ENCODE measurements at places on chromosomes 4 and X.

GRCh38 chrX:1463581-1463980, 10.9 kb upstream of the ASMTL start:
- H3K27me3 ChIP-seq: no peaks in the 10 kb centered on the region
- H3K36me3 ChIP-seq: no peaks in the 10 kb centered on the region
- no peak for DNase-seq

- no peak overlapping the region for H3K4me3 ChIP-seq
- no peak overlapping the region for H3K27ac ChIP-seq
- H3K27me3 ChIP-seq: no peaks in the 10 kb centered on the region
- H3K4me1 ChIP-seq: no peaks in the 10 kb centered on the region
- H3K36me3 ChIP-seq: no peaks in the 10 kb centered on the region
Measured at GRCh38 chrX:10117864-10118377, 38.9 kb upstream of the CLCN4 start.

DNA sequence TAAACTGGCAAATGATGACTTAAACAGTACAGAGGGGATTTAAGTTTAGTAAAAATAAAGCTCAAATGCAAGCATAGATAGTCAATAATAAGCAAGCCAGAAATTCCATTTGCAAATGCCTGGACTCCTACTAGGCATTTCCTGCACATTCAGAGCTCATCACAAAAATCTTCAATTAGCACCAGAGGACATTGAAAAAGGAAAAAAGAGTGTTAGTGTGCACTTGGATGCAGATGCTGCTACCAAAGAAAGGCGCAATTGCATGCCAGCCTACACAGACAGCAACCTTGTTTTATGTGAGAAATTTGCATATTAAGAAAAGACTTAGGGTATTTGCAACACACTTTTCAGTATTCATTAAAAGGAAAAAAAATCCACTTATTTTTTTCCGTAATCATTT, 282.1 kb downstream of the GRIA2 start:
- no peak for DNase-seq
- H3K4me1 ChIP-seq: no peaks in the 10 kb centered on the region
- no peaks in the 10 kb centered on the region for H3K36me3 ChIP-seq

DNA sequence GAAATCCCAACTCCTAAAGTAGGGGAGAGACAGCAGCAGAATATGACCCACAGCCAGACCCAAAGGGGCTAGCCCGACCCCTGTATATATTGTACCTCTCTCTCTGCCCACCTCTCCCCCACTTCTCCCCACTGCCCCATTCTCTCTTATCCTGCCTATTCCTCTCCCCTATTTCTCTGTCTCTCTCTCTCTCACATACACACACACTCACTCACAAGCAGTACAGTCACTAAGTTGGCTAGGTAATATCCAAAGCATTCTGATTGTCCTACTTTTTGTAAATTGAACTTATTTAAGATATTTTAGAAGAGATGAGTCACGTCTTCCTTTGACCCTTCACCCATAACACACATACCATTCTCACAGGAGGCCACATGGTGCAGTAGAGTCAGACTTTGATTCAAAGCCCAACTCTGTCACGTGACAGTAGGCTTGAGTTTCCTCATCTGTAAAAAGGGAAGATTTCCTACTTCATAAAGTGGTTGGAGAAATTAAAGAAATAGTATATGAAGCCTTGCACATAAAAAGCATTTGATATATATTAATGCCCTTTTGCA, 29.5 kb downstream of the SRPX2 start:
- H3K36me3 ChIP-seq: no peaks in the 10 kb centered on the region
- no peaks in the 10 kb centered on the region for H3K4me1 ChIP-seq
- no peak for DNase-seq
- H3K27ac ChIP-seq: no peak overlapping the region
- no peak overlapping the region for H3K4me3 ChIP-seq

DNA sequence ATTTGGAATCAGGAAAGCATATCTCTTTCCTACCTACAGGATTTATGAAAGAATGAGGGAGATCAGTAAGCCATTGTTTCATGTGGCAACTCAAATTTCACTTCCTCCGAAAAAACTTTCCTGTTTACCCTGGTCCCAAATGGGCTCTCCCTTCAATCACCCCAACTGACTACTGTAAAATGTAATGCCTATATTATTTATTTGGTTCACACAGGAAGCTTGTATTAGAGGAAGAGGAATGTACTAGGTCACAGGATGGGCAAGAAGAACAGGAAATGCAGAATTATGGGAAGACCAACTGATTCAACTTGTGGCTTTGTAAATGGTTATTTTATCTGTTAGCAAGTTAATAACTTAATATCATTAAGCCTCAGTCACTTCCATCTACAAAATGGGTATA, 23.1 kb downstream of the COL4A6 start:
- no peaks in the 10 kb centered on the region for H3K36me3 ChIP-seq
- no peak overlapping the region for H3K27ac ChIP-seq
- H3K4me1 ChIP-seq: no peaks in the 10 kb centered on the region
- DNase-seq: no peak

GRCh38 chrX:123464709-123465108, 268.1 kb downstream of the THOC2 start:
- no peak for DNase-seq
- no peaks in the 10 kb centered on the region for H3K36me3 ChIP-seq
- no peak overlapping the region for H3K4me3 ChIP-seq
- H3K4me1 ChIP-seq: no peaks in the 10 kb centered on the region
- H3K27ac ChIP-seq: no peak overlapping the region

- no peaks in the 10 kb centered on the region for H3K4me1 ChIP-seq
- no peak overlapping the region for H3K4me3 ChIP-seq
- no peak for DNase-seq
Measured at GRCh38 chr4:163621821-163622220, 127.3 kb downstream of the TMA16 start.

- no peak for DNase-seq
- no peak overlapping the region for H3K27ac ChIP-seq
- H3K4me3 ChIP-seq: no peak overlapping the region
- H3K27me3 ChIP-seq: no peaks in the 10 kb centered on the region
Measured at GRCh38 chr4:155592938-155593297, 73.7 kb upstream of the GUCY1A1 start.

DNA sequence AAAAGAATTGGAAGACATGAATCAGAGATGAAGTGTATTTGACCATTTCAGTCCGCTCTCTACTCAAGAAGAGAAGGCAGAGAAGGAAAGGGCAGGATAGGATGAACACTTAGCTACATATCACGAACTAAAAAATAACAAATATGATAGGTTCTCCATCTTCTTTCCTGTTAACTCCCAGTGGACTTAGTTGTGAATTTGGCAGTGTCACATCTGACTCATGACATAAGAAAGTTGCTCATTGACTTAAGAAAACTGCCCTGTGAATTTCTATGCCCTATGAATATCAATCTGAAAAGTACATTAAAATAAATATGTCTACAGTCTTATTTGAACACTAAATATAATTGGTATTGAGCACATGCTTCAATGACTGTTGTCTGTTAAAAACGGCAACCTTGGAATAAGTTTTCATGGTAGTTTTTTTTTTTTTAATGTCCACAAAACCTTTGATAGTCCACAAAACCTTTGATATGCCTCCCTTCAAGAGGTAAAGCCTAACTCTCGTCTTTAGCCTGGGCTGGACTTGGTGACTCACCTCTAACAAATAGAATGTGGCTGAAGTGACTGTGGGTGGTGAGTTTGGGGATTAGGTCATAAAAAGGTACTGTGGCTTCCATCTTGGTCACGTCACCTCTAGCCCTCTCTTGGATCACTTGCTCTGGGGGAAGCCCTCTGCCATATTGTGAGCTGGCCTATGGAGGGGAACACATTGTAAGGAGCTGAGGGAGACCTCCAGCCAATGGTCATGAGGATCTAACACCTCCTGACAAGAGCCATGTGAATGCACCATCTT, 184.7 kb upstream of the S100G start:
- H3K27ac ChIP-seq: no peak overlapping the region
- no peak overlapping the region for H3K4me3 ChIP-seq
- no peak for DNase-seq
- H3K4me1 ChIP-seq: no peaks in the 10 kb centered on the region
- no peaks in the 10 kb centered on the region for H3K27me3 ChIP-seq

DNA sequence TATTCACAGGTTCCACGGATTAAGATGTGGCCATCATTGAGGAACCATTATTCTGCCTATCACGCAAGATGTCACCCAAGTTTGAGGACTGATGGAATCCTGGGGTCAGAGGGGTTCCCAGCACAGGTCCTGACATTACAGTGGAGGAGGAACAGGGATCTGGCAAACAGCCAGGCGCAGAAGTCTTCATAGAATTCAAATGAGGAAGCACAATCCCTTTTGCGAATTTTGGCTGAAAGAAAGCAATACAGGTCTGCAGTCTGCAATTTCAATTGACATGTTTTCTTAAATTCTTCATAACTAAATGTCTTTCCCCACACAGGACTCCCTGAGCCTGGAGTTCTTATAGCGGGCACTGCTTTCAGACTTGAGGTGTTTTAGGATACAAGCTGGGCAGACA, 14.5 kb downstream of the DOCK11 start:
- H3K4me3 ChIP-seq: no peak overlapping the region
- H3K4me1 ChIP-seq: no peaks in the 10 kb centered on the region
- no peak overlapping the region for H3K27ac ChIP-seq

GRCh38 chr4:181525634-181526033, 717.6 kb upstream of the TENM3 start:
- H3K27ac ChIP-seq: no peak overlapping the region
- H3K4me1 ChIP-seq: no peaks in the 10 kb centered on the region
- DNase-seq: no peak
- no peaks in the 10 kb centered on the region for H3K27me3 ChIP-seq
- H3K4me3 ChIP-seq: no peak overlapping the region
- no peaks in the 10 kb centered on the region for H3K36me3 ChIP-seq

- no peak overlapping the region for H3K27ac ChIP-seq
- DNase-seq: no peak
- H3K36me3 ChIP-seq: no peaks in the 10 kb centered on the region
Measured at GRCh38 chr4:148618856-148619255, 176.6 kb upstream of the NR3C2 start.

GRCh38 chr4:110361921-110362320, 114.0 kb upstream of the ENPEP start:
- H3K36me3 ChIP-seq: no peaks in the 10 kb centered on the region
- no peaks in the 10 kb centered on the region for H3K4me1 ChIP-seq
- H3K27ac ChIP-seq: no peak overlapping the region
- no peak overlapping the region for H3K4me3 ChIP-seq
- no peak for DNase-seq

GRCh38 chr4:142293536-142293935, 552.6 kb downstream of the INPP4B start:
- H3K4me1 ChIP-seq: no peaks in the 10 kb centered on the region
- no peak for DNase-seq
- H3K36me3 ChIP-seq: no peaks in the 10 kb centered on the region
- H3K27ac ChIP-seq: no peak overlapping the region

DNA sequence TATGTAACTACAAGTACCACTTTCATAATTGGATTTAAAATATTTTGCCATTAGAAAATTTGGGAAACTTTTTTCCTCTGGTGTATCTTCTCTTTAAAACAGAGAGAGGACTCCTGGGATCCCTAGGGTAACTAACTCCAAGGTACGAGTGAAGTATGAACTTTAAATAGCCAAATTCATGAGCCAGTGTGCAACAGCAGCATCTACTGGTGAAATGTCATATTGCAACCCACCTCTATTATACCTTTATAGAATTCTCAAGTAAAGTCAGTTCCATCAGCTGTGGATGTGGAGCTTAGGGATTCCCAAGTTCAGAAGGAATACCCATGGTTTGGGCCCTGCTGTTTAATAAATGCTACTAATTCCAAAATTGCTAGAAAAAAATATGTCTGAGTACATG, 282.7 kb upstream of the TAPT1 start:
- no peaks in the 10 kb centered on the region for H3K36me3 ChIP-seq
- no peak overlapping the region for H3K4me3 ChIP-seq
- no peak for DNase-seq
- H3K27ac ChIP-seq: no peak overlapping the region

DNA sequence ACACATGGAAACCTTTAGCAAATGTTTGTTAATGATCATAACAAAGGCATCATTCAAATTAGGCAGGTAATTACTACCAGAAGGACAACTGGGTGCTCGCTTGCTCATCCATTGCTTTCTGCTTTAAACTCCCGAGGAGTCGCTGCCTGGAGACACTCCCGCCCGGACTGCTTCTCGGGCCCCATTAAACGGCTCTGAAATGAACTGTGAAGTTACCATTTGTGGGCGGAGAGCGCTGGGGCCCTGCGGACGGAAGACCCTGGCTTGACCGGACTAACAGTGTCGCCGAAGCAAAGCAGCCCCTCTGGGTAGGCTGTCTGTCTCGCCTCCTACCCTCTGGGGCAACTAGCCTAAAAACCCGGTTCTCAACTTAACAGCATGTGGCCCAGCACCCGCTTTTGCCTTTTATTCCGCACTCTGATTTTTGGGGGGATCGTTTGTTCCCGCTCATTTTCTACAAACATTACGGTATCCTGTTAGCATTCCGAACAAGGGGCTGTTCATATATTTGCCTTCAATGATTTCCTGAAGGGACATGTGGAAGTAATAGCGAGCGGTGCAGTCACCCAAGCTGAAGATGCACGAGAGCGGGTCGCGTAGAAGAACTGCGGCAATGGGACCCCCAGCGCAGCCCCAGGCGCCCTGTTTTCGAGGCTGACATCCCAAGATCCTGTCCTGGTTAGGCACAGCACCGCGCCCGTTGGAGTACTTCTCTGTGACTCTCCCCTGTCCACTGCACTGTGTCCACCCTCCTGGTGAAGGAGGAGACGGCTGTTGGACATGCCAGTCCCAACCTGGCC, 1.6 kb upstream of the PDGFRA start:
- H3K27ac ChIP-seq: no peak overlapping the region
- DNase-seq: peak; percentile 39
- no peaks in the 10 kb centered on the region for H3K36me3 ChIP-seq
- H3K27me3 ChIP-seq: peaks cover 11% of the 10 kb centered on the region
- H3K4me1 ChIP-seq: peaks cover 5% of the 10 kb centered on the region
- H3K4me3 ChIP-seq: peak overlapping the region; percentile 54

- no peaks in the 10 kb centered on the region for H3K27me3 ChIP-seq
- peak; percentile 12 for DNase-seq
- H3K36me3 ChIP-seq: no peaks in the 10 kb centered on the region
- H3K4me1 ChIP-seq: no peaks in the 10 kb centered on the region
Measured at GRCh38 chr4:82739287-82740190, 59.1 kb downstream of the SCD5 start.

- no peaks in the 10 kb centered on the region for H3K4me1 ChIP-seq
- no peak for DNase-seq
- no peaks in the 10 kb centered on the region for H3K36me3 ChIP-seq
- no peak overlapping the region for H3K4me3 ChIP-seq
- no peak overlapping the region for H3K27ac ChIP-seq
Measured at GRCh38 chrX:54089191-54089590, 44.9 kb upstream of the PHF8 start.

GRCh38 chr4:185523862-185524261, 11.4 kb downstream of the PDLIM3 start:
- no peak for DNase-seq
- no peak overlapping the region for H3K27ac ChIP-seq
- no peaks in the 10 kb centered on the region for H3K36me3 ChIP-seq
- no peaks in the 10 kb centered on the region for H3K27me3 ChIP-seq

- H3K27me3 ChIP-seq: no peaks in the 10 kb centered on the region
- H3K4me1 ChIP-seq: no peaks in the 10 kb centered on the region
- H3K4me3 ChIP-seq: no peak overlapping the region
- DNase-seq: no peak
- no peak overlapping the region for H3K27ac ChIP-seq
Measured at GRCh38 chrX:133550665-133551485, 135.6 kb upstream of the GPC4 start.

- no peaks in the 10 kb centered on the region for H3K27me3 ChIP-seq
- H3K4me1 ChIP-seq: peaks cover 6% of the 10 kb centered on the region
- no peak overlapping the region for H3K27ac ChIP-seq
- DNase-seq: no peak
- H3K4me3 ChIP-seq: no peak overlapping the region
Measured at GRCh38 chrX:150880808-150881165, 17.7 kb downstream of the CD99L2 start.
